GM20000 (cell line): ENCODE measurements at places on chromosomes 2 and 18.

DNA sequence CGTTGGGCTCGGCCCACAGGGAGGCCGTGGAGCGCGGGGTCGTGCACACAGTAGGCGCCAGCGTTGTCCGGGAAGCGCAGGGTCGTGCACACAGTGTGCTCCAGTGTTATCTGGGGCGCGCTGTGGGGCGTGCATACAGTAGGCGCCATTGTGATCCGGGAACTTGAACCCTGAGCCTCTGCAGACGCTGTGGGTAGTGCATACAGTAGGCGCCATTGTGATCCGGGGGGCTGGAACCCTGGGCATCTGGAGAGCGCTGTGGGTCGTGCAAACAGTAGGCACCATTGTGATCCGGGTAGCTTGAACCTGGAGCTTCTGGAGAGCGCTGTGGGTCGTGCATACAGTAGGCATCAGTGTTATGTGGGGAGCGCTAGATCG lies 793 bp downstream of the ZNF236 start:
- no peak for DNase-seq

GRCh38 chr2:146147448-146148012 lies 1627.6 kb upstream of the ZEB2 start:
- no peak for DNase-seq

GRCh38 chr18:55264108-55264507 lies 304.8 kb upstream of the CCDC68 start:
- DNase-seq: no peak

- no peak for DNase-seq
These were observed 8.2 kb downstream of the PLCD4 start for GRCh38 chr2:218615868-218616315.

GRCh38 chr18:35964319-35964718 lies 8.2 kb upstream of the RMP24 start:
- no peak for DNase-seq

DNA sequence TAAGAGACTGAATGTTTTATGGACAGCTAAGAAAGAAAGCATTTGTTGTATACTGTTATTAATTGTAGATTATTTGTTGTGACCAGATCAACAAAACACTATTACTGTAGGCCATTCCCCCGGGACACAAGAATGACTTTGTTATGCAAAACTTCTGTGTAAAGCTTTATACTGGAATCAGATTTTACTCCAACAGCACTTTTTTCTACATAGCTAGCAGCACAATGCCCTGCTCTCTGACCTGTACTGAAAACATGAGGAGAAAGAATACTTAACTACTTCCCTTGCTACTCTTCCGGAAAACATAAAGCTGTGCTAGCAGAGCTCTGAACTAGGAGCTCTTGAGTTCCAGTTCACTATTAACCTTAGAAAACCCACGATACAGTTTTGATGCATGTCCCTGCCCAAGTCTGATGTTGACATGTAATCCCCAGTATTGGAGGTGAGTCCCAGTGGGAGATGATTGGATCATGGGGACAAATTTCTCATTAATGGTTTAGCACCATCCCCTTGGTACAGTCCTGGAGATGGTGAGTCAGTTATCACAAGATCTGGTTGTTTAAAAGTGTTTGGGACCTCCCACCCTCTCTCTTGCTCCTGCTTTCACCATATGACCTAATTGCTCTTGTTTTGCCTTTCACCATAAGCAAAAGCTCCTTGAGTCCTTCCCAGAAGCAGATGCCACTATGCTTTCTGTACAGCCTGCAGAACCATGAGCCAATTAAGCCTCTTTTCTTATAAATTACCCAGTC lies 601.1 kb upstream of the PIK3C3 start:
- DNase-seq: no peak
